ENCODE measurements at places on chromosomes 6 and 20.

DNA sequence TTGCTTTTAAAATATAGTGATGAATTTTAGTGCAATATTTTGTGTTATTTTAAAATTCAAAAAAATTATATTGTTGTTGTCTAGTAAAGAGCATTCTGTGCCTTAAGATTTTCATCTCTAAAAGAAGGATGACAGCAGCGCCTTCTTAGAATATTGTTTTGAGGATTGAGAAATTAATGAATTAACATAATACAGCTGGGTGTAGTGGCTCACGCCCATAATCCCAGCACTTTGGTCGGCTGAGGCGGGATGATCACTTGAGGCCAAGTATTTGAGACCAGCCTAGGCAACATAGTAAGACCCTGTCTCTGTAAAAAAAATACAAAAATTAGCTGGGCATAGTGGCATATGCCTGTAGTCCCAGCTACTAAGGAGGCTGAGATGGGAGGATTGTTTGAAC is 6.8 kb downstream of the TIAM2 start:
- no peak for DNase-seq

GRCh38 chr6:132780770-132781371 is 17.6 kb downstream of the SLC18B1 start:
- DNase-seq = no peak

DNA sequence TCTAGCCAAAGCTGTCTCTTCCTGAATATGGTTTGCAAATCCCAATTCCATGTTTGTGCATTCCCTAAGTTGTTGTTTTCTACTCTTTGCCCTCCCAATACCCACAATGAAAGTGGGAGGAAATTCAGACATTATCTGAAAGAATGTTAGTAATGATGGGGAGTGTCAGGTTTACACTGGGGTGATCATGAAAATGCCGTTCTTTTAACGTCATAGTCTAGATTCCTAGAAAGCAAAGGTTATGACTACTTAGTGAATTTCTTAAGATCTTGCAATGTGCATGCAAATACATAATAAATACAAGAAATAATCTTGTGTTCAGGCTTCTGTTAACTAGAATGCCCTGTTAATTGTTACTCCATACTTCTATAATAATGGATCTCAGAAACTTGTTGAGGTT is 101.0 kb downstream of the LCA5 start:
- DNase-seq = no peak

DNA sequence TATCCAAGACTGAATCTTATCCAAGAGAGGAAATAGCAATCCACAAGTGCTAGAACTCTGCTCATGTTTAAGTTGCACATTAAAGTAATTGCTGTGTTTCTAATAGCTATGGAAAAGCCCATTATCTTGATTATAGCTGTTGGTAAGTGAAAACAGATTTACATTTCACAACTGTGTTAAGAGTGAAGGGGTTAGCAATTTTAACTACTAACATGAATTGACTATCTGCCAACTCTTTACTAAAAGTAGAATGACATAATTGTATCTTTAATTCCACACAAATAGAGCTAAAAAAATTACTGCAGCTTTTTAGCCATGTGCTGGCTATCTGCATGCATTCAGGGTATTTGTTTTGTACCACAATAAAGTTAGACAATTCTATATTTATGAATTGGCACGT is 277.9 kb upstream of the IRAK1BP1 start:
- DNase-seq = no peak

DNA sequence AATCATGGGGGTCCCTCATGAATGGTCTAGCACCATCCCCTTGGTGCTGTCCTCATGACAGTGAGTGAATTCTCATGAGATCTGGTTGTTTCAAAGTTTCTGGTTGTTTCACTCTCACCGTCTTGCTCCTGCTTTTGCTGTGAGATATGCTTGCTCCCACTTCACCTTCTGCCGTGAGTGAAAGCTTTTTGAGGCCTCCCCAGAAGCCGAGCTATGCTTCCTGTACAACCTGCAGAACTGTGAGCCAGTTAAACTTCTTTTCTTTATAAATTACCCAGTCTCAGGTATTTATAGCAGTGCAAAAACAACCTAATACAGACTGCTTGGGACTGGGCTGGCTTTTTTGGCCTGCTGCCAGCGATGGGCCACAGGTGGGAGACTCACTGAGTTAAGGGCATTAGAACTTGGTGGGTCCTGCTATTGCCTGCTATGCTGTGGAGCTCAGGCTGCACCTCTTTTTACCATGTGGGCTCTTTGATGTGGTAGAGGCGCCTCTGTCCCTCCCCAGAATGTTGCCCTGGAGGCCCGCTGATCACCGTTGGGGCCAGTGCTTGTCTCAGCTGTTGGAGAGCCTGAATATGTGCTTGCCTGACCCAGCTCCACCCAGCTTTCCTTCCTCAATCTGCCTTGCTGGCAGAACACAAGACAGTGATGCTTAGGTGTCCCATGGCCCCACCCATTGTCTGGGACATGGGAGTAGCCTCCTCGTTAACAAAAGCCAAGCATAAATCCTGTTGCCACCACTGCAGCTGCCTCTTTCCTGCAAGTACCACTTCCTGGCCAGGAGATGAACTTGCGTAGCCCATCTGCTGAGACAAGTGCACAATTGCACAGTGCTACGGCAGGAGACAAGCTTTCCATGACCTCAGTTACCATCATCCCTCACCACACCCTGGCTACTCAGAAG is 47.1 kb downstream of the IGF2R start:
- no peak for DNase-seq

DNA sequence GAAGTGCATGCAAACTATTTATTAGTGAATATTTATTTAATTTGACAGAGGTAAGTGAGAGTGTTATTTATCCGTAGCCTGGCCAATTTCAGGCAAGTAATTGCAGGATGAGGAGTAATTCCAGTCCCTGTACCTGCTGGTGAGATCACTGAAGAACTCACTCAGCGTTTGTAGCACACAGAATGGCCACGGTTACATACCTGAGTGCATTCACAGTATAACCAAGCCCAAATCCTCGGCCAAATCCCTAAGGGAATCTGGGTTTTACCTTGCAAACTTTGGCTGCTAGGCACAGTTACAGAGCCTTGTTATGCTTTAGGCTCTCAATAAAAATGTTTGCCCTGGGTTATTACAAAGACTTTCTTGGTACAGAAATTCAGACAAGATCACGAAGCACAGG is 93.3 kb downstream of the KCNQ5 start:
- DNase-seq = no peak

DNA sequence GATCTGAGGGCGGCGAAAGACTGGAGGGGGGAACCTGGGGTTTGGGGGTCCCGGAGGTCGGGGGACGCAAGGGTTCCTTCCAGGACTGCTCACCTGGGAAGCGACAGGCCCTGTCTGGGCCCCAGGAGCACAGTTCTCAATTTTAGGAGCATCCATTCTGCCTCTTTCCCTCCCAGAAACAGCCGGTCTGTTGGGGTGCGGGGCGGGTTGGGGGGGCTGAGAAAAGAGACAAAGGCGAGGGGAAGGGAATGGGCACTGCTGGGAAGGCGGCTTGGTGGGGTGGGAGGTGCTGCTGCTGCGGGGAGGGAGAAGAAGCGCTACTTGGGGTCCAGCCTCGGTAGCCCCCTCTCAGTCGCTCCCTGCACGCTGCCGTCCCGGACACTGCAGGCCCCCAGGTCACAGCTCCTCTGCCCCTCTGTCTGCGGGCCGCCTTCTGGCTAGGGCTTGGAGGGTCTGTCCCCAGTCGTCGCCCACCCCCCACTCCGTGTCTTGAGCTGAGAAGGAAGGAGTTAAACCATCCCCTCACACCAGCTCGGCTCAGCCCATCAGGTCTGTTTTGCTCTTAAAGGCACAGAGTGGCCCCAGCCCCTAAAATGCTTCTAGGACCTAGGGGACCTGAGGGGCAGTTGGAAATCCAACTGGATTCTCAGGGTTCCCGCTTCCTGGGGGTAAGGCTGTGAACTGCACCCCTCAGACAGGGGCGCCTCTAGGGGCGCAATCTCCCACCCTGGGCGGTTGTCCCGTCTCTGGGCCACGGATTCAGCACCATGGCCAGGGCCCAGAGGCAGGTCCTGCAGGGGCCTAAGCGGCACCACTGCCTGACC is 690 bp downstream of the GDAP1L1 start:
- DNase-seq = no peak

GRCh38 chr20:62381202-62381797 is 5.6 kb upstream of the RPS21 start:
- DNase-seq = no peak

DNA sequence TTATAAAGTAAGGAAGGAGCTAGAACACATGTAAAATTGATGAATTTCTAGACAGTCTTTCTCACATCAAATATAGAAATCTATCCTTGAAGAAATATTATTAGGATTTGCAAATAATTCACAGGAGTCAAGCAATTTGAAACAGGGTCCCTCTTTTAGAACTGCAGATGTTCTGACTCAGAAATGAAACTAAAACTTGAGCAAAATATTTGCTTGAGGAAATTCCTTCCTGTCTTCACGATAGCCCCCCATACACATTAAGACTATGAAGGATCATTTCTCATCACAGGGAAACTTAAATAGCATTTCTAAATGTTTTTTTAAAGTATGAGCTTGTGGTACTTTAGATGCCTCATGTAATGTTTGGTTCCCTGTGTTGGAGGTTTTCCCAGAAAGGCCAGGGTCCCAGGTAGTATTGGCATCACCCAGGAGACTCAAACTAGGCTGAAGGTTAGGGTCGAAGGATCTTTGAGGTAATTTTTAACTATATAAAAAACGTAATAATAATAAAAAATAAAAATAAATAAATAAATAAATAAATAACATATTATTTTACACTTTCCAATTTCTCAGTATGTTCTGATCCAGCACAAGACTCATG is 144.0 kb upstream of the TBX18 start:
- DNase-seq = no peak

GRCh38 chr20:46767127-46767761 is 57.8 kb downstream of the SLC2A10 start:
- no peak for DNase-seq

DNA sequence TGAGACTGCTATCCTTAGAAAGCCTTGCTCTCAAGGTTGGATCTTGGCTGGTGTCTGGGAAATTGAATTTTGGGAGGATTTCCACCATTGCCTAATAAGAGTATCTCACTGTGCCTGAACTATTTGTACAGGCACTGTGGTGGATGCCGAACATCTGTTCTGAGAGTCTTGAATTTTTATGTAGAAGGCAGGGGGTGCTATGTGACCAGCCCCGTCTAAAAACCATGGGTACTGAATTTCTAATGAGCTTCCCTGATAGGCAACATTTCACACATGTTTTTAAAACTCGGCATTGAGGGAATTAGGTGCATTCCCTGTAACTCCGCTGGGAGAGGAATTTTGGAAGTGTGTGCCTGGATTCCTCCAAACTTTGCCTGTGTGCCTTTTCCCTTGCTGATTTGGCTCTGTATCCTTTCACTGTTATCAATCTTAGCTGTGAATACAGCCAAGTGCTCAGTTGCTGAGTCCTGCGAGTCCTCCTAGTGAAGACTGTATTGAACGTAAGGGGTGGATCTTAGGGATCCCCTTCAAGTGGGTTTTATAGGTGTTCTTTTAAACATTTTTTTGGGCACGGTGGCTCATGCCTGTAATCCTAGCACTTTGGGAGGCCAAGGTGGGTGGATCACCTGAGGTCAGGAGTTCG is 27.6 kb upstream of the SCAF8 start:
- no peak for DNase-seq

Data from amygdala (tissue), 56 donors.